CD4-positive, alpha-beta T cell (primary cell): ENCODE measurements at places on chromosomes 3 and 15.

- no peak overlapping the region for H3K4me3 ChIP-seq
- no peaks in the 10 kb centered on the region for H3K4me1 ChIP-seq
- H3K27me3 ChIP-seq: no peaks in the 10 kb centered on the region
- H3K36me3 ChIP-seq: no peaks in the 10 kb centered on the region
- H3K27ac ChIP-seq: no peak overlapping the region
Measured at GRCh38 chr3:60303160-60303559, 948.1 kb downstream of the FHIT start.

- H3K27ac ChIP-seq: no peak overlapping the region
- H3K36me3 ChIP-seq: peaks cover 100% of the 10 kb centered on the region
- peaks cover 3% of the 10 kb centered on the region for H3K4me1 ChIP-seq
Measured at GRCh38 chr3:157151151-157151550, 8.8 kb downstream of the CCNL1 start.

DNA sequence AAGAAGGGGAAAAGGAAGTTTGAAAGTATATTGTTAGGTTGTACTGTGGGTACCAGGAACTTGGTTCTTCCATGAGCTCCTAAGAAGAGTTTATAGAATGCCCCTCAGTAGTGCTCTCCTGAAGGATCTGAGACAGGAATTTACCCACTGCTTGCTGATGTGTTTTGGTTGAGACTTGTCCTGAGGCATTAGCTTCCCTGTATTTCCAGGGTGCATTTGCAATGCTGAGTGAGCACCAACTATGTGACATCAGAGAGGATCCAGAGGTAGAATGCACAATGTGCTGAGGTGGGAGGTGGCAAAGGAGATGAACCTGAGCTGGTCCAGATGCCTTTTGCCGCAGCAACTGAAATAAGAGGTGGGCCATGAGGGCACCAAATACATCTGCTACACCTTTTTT is 64.3 kb upstream of the LRRC3B start:
- no peak overlapping the region for H3K4me3 ChIP-seq
- no peak for DNase-seq
- no peaks in the 10 kb centered on the region for H3K27me3 ChIP-seq
- no peak overlapping the region for H3K27ac ChIP-seq
- H3K36me3 ChIP-seq: no peaks in the 10 kb centered on the region

GRCh38 chr3:151107701-151108100 is 22.2 kb downstream of the MED12L start:
- no peaks in the 10 kb centered on the region for H3K4me1 ChIP-seq
- H3K36me3 ChIP-seq: no peaks in the 10 kb centered on the region
- no peak for DNase-seq
- H3K27ac ChIP-seq: no peak overlapping the region
- peaks cover 7% of the 10 kb centered on the region for H3K27me3 ChIP-seq

- no peak overlapping the region for H3K27ac ChIP-seq
- no peak for DNase-seq
- peaks cover 7% of the 10 kb centered on the region for H3K4me1 ChIP-seq
- H3K4me3 ChIP-seq: no peak overlapping the region
- H3K27me3 ChIP-seq: no peaks in the 10 kb centered on the region
- H3K36me3 ChIP-seq: no peaks in the 10 kb centered on the region
Measured at GRCh38 chr15:52505151-52505550, 23.5 kb downstream of the MYO5A start.

- H3K27me3 ChIP-seq: no peaks in the 10 kb centered on the region
- no peak overlapping the region for H3K4me3 ChIP-seq
Measured at GRCh38 chr3:45055411-45056143, 29.5 kb downstream of the CLEC3B start.

DNA sequence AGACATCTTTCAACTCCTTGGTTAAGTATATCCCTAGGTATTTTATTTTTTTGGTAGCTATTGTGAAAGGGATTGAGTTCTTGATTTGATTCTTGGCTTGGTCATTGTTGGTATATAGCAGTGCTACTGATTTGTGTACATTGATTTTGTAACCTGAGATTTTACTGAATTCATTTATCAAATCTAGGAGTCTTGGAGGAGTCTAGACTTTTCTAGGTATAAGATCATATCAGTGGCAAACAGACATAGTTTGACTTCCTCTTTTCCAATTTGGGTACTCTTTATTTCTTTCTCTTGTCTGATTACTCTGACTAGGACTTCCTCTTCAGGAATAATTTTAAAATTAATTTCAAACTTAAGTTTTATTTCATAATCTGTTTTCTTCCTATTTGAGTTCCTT is 125.2 kb downstream of the OCA2 start:
- no peak overlapping the region for H3K4me3 ChIP-seq
- H3K27me3 ChIP-seq: no peaks in the 10 kb centered on the region
- DNase-seq: no peak
- H3K36me3 ChIP-seq: no peaks in the 10 kb centered on the region

- H3K27ac ChIP-seq: no peak overlapping the region
- H3K4me3 ChIP-seq: no peak overlapping the region
- H3K36me3 ChIP-seq: peaks cover 21% of the 10 kb centered on the region
- DNase-seq: no peak
Measured at GRCh38 chr15:55389264-55389607, 18.9 kb downstream of the CCPG1 start.

DNA sequence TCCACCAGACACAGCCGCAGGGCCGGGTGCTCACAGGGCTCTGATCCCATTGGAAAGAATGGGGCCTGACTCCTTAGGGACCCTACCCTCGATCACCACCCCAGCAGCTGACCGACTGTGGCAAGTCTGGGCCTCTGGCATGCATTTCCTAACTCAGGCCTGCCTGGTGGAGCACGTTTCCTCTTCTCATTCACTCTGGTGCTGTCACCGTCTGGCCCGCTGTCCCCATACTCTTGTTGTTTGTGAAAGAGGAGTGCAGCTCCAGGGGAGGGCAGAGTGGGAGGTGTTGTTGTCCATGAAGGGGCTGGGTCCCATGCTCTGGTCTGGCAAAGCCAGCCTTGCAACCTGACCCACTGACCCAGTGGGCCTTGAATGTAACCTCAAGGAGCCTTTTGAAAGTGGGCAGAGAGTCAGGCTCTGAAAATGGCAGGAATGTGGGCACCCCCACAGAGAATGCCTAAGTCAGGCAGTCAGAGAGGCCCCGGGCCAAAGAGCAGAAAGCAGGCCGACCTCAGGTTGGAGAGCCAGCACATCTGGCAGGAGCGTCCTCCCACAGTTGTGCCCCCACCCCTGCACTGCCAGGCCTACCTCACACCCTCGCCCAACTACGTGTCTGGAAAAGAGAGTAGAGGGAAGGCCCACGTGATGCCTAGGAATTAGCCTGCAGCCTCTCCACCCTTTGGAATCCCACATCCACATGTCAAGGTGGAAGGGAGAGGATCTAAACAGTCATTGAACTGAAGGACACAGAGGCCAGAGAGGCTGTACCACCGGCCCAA is 10.9 kb downstream of the SEMA7A start:
- no peaks in the 10 kb centered on the region for H3K27me3 ChIP-seq
- H3K27ac ChIP-seq: no peak overlapping the region
- no peaks in the 10 kb centered on the region for H3K4me1 ChIP-seq

DNA sequence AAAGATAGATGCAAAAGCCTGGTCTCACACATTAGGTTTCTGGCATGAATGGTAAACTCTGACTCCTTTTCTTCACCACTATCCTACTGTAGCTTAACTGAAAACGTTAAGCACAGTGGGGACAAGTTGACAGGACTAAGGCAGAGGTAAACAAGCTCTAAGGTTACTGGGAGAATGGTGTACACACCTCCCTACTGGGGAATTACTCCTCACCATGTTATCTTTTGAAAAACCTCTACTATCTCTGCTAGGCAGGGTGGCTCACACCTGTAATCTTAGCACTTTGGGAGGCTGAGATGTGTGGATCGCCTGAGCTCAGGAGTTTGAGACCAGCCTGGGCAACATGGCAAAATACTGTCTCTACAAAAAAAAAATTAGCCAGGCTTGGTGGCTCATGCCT is 29.1 kb downstream of the IP6K1 start:
- DNase-seq: no peak
- no peak overlapping the region for H3K27ac ChIP-seq
- no peak overlapping the region for H3K4me3 ChIP-seq
- peaks cover 11% of the 10 kb centered on the region for H3K36me3 ChIP-seq

GRCh38 chr15:97881346-97881965 is 79.0 kb upstream of the ARRDC4 start:
- no peak for DNase-seq
- no peaks in the 10 kb centered on the region for H3K36me3 ChIP-seq
- no peak overlapping the region for H3K27ac ChIP-seq
- no peaks in the 10 kb centered on the region for H3K4me1 ChIP-seq
- no peaks in the 10 kb centered on the region for H3K27me3 ChIP-seq

- H3K36me3 ChIP-seq: no peaks in the 10 kb centered on the region
- DNase-seq: no peak
- no peaks in the 10 kb centered on the region for H3K27me3 ChIP-seq
- H3K4me1 ChIP-seq: no peaks in the 10 kb centered on the region
- H3K4me3 ChIP-seq: no peak overlapping the region
Measured at GRCh38 chr3:103169289-103169688, 734.5 kb downstream of the ZPLD1 start.

DNA sequence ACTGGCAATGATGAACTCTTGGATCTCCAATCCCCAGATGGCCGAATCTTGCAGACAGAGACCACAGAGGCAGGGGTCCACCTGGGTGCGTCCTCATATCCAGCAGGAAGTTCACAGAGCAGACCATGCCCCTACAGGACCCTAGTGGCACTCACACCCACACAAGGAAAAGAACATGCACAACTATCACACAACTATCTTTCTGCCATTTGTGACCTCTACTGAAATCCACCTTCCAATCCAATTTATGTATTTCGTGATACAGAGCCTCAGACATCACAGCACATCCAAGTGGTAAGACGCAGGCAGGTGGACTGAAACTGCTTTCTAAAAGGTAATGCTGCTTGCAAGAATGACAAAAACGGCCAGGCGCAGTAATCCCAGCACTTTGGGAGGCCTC is 44.6 kb upstream of the SPATA12 start:
- H3K27me3 ChIP-seq: peaks cover 7% of the 10 kb centered on the region
- DNase-seq: no peak
- no peak overlapping the region for H3K4me3 ChIP-seq
- no peaks in the 10 kb centered on the region for H3K36me3 ChIP-seq
- no peaks in the 10 kb centered on the region for H3K4me1 ChIP-seq
- no peak overlapping the region for H3K27ac ChIP-seq

DNA sequence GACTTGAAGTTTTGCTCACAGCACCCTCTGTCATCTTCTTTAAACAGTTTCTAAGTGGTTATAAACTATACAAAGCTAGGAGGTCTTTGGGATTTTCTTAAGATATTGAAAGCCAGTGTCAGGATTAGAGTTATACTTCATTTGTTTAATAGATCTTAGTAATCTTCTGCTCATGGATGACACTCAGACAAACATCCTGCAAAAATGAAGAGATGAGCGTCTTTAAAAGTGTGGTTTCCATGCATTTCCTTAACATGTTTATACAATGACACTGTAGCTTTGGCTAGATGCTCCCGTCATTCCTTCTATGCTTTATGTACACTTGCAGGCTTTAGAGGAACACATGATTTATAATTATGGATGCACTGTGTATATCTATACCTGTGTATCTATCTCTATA is 182.2 kb downstream of the NAALADL2 start:
- no peak overlapping the region for H3K27ac ChIP-seq
- H3K4me3 ChIP-seq: no peak overlapping the region
- H3K27me3 ChIP-seq: no peaks in the 10 kb centered on the region
- H3K36me3 ChIP-seq: no peaks in the 10 kb centered on the region
- H3K4me1 ChIP-seq: no peaks in the 10 kb centered on the region
- DNase-seq: no peak

- no peaks in the 10 kb centered on the region for H3K36me3 ChIP-seq
- H3K27ac ChIP-seq: no peak overlapping the region
- no peak overlapping the region for H3K4me3 ChIP-seq
- peak; percentile 87 for DNase-seq
- H3K27me3 ChIP-seq: peaks cover 45% of the 10 kb centered on the region
- peaks cover 40% of the 10 kb centered on the region for H3K4me1 ChIP-seq
Measured at GRCh38 chr3:50274371-50275104, 4.3 kb upstream of the LSMEM2 start.

- H3K4me1 ChIP-seq: peaks cover 46% of the 10 kb centered on the region
- H3K36me3 ChIP-seq: no peaks in the 10 kb centered on the region
- DNase-seq: no peak
- peaks cover 85% of the 10 kb centered on the region for H3K27me3 ChIP-seq
- H3K4me3 ChIP-seq: peak overlapping the region; percentile 67
- no peak overlapping the region for H3K27ac ChIP-seq
Measured at GRCh38 chr15:37101980-37102304, 1.6 kb upstream of the MEIS2 start.

DNA sequence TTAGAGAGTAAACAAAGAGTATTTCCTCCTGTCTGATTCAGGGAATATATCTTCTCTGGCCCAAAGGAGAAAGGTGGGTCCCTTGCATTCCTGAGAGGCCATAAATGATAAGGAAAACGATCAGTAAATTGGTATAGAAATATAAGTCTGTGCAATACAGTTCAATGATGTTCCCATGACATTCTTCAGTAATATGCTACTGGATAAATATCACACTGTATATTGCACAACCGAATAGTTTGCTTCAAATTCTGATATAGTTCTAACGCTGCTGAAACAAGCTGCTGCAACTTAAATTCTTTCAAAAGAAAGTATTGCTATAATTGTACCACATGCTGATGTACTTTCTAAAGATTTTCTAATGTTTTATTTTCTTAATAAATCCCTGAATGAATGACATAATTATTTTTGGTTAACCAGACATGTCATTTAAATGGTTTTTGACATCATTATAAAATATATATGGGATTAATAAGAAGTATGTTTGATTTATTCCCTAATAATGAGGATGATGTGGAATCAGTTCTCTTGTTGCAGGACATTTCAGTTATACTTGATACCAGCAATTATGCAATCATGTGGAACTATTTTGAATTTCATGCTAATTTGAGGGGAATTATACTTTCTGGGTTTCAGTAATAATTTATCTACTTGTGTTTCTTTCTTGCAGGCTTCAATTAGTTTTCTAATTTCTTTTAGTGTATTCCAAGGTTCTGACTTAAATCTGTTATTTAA is 44.9 kb downstream of the FGF7 start:
- no peak overlapping the region for H3K4me3 ChIP-seq
- H3K27me3 ChIP-seq: no peaks in the 10 kb centered on the region
- no peak overlapping the region for H3K27ac ChIP-seq
- H3K4me1 ChIP-seq: no peaks in the 10 kb centered on the region
- no peak for DNase-seq
- H3K36me3 ChIP-seq: no peaks in the 10 kb centered on the region

GRCh38 chr15:99480016-99480810 is 85.6 kb upstream of the MEF2A start:
- H3K4me1 ChIP-seq: peaks cover 21% of the 10 kb centered on the region
- no peaks in the 10 kb centered on the region for H3K27me3 ChIP-seq
- H3K36me3 ChIP-seq: no peaks in the 10 kb centered on the region

- H3K27me3 ChIP-seq: no peaks in the 10 kb centered on the region
- DNase-seq: no peak
- no peaks in the 10 kb centered on the region for H3K4me1 ChIP-seq
- no peak overlapping the region for H3K27ac ChIP-seq
- no peak overlapping the region for H3K4me3 ChIP-seq
- no peaks in the 10 kb centered on the region for H3K36me3 ChIP-seq
Measured at GRCh38 chr15:79067969-79068368, 22.6 kb downstream of the RASGRF1 start.

DNA sequence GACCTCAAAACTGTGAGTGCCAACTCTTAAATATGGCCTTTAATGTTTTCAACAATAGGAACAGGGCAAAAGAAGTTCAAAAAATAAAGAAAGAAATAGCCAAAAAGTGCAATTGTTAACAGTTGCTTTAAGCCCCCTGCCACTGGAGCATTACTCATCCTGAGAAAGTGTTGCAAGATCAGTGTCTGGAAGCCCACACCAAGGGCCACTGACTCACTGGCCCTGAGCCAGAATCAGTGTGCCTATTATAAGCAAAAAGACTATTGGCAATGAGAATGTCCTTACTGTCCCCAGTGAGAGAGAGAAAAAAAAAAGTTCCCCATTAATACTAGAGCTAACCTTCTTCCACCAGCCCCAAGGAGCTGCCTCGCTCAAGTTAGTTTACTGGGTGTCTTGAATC is 480.1 kb upstream of the ZNF385D start:
- no peak overlapping the region for H3K4me3 ChIP-seq
- no peak for DNase-seq
